ENCODE measurements at places on chromosomes 2 and 18. TPM values are rescaled to one million over a fixed set of nuclear protein-coding genes. Genes with fewer than 3 reads are reported as not detected.

GRCh38 chr2:19754907-19755306 lies 146.9 kb downstream of the TTC32 start:
- no peak overlapping the region for H3K4me3 ChIP-seq
- H3K36me3 ChIP-seq = no peaks in the 10 kb centered on the region
- no peak overlapping the region for H3K27ac ChIP-seq
- no peaks in the 10 kb centered on the region for H3K27me3 ChIP-seq

GRCh38 chr2:236973343-236973980 lies 112.2 kb upstream of the COPS8 start:
- no peak for DNase-seq
- no peak overlapping the region for H3K4me3 ChIP-seq
- peak overlapping the region; percentile 48 for H3K27ac ChIP-seq

- no peaks in the 10 kb centered on the region for H3K4me1 ChIP-seq
- no peaks in the 10 kb centered on the region for H3K36me3 ChIP-seq
- H3K27ac ChIP-seq = no peak overlapping the region
- H3K27me3 ChIP-seq = no peaks in the 10 kb centered on the region
- no peak overlapping the region for H3K4me3 ChIP-seq
- no peak for DNase-seq
Observed at GRCh38 chr18:74337912-74338309, 22.3 kb downstream of the C18orf63 start.

GRCh38 chr2:73749314-73749713 lies 12.2 kb upstream of the TPRKB start:
- no peaks in the 10 kb centered on the region for H3K4me1 ChIP-seq

DNA sequence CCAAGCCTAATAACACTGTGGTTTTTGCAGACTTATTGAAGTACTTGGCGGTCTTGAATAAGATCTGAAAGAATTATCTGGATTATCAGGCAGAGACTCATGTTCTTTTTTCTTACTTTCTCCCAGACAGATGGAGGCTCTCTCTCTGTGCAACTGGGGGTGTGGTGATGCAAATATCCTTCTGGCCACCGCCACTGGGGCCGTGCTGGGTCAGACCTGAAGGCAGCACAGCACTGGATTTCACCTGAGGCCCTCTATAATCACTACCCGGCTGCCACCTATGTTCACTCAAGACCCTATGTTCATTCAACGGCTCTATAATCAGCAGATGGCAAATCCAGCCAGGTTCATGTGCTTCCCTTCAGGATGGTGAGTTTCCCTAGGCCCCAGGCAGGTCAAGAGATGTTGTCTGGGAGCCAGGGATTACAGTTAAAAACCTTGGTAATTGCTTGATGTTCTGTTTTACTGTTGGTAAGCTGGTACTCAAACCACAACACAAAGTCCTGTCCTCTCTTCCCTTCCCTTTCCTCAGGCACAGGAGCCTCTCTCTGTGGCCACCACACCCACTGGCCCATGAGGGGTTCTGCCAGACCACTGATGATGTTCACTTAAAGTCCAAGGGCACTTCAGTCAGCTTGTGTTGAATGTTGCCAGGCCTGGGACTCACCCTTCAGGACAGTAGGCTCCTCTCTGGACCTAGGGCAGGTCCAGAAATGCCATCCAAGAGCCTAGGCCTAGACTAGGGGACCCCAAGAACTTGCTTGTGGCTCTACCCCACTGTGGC lies 205.3 kb upstream of the GCFC2 start:
- no peaks in the 10 kb centered on the region for H3K4me1 ChIP-seq
- no peaks in the 10 kb centered on the region for H3K27me3 ChIP-seq
- no peaks in the 10 kb centered on the region for H3K36me3 ChIP-seq

DNA sequence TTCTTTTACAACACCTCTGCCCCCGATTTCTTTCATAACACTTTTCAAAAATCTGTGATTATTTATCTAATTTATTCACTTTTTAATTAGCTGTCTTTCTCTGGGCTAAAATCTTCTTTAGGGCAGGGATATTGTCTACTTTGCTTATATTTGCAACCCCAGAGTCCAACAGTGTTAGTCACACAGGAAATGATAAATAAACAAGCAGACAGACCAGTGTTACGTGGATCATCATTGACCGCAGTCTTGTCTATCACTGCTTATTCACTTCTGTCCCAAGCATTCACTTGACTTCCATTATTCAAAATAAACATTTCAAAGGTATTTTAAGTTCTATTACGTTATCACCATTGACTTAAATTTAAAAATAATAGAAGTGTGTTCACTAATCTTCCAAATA lies 237.6 kb upstream of the UBE2E3 start:
- DNase-seq = no peak
- no peaks in the 10 kb centered on the region for H3K4me1 ChIP-seq
- no peak overlapping the region for H3K27ac ChIP-seq
- H3K27me3 ChIP-seq = no peaks in the 10 kb centered on the region

- H3K36me3 ChIP-seq = no peaks in the 10 kb centered on the region
- H3K27ac ChIP-seq = no peak overlapping the region
- no peak for DNase-seq
- no peak overlapping the region for H3K4me3 ChIP-seq
Observed at GRCh38 chr2:227939271-227940027, 68.0 kb downstream of the DAW1 start.

- no peak for DNase-seq
- no peaks in the 10 kb centered on the region for H3K27me3 ChIP-seq
- H3K4me3 ChIP-seq = no peak overlapping the region
- H3K27ac ChIP-seq = no peak overlapping the region
- no peaks in the 10 kb centered on the region for H3K36me3 ChIP-seq
Observed at GRCh38 chr2:205401511-205401910, 280.8 kb upstream of the NRP2 start.

DNA sequence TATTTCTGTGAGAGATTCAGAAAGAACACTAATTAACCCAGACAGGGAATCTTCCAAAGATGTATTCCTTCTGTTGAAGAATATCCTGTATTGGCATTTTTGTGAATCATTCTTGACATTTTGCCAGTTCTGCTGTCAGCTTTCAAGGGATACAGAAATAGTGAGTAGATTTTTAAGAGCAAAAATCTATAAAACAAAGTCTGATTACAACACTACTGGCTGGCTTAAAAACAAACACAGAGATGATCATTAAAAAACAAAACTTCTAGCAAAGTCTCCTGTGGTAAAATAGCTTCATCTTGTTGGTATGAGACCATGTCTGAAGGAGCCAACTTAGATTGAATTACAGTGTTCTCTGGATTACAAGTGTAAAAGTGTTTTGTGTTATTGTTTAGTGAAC lies 866.3 kb upstream of the KLHL29 start:
- no peak overlapping the region for H3K27ac ChIP-seq
- DNase-seq = no peak

DNA sequence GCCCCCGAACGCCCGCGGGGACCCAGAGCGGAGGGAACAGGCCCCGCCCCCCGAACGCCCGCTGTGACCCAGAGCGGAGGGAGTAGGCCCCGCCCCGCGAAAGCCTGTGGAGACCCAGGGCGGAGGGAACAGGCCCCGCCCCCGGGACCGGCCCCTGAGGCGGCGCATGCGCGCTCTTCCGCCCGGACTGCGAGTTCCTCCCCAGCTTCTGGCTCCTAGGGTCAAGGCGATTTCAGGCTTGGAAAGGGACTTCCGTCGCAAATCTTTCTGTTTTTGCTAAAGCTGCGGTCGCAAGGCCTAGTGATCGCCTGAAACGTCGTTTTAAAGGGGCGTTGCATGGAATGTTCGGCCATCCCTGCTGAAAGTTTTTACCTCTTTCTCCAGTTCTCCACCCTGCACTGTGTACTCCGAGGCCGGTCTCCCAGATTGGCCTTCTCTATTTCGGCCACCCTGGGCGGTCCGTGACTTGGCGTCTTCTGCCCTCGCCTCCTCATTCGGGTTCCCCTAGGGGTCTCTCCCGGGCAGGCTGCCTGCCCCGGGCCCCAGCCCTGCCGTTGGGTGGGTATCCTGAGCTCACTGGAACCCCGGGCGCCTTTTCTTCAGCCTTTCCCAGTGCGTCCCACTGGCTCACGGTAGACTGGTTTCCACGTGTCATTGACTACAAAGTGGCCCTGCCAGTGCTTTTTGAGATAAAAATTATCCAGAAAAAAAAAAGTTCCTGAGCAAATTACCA lies 372 bp upstream of the WDSUB1 start:
- H3K36me3 ChIP-seq = no peaks in the 10 kb centered on the region
- H3K27me3 ChIP-seq = no peaks in the 10 kb centered on the region
- peak overlapping the region; percentile 94 for H3K27ac ChIP-seq
- peaks cover 9% of the 10 kb centered on the region for H3K4me1 ChIP-seq
- peak; percentile 98 for DNase-seq

- no peaks in the 10 kb centered on the region for H3K27me3 ChIP-seq
- H3K27ac ChIP-seq = no peak overlapping the region
- no peak for DNase-seq
- H3K4me1 ChIP-seq = no peaks in the 10 kb centered on the region
- no peaks in the 10 kb centered on the region for H3K36me3 ChIP-seq
Observed at GRCh38 chr2:234163510-234164045, 113.1 kb downstream of the SPP2 start.

DNA sequence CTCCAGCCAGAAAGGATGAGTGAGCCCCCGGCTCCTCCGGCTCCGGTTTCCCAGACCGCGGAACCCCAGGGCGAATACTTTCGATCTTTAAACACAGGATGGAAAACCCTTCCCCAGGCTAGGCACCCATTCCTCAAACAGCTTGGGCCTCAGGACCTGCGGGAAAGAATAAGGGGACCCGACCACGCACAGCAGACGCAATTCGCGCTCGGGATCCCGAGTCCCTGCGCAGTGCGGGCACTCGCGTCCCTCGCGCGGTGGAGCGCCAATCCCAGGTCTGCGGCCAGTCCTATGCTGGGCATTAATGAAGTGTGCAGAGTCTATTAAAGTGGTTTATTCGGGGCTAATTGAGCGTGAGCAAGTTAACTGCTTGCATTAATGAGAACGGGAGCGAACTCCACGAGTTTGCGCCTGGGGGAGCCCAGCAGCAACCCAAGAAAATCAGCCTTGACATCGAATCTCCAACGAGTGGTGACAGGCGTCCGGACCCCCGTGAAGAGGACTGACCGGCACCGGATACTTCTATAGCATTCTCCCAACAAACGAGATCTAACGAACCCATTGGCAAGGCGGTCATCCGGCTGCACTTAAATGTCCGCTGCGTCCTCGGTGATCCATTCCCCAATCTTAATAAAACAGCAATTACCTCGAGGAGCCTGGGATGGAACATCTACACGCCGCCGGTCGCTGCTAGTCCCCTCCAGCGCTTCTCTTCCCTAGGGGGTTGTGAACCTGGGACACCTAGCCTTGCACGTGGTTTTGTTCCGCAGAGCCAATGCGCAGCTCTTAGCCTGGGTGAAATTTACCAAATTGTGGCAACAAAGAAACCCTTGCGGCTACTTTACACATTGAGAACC lies 1.6 kb downstream of the OSR1 start:
- H3K4me3 ChIP-seq = peak overlapping the region; percentile 75
- no peaks in the 10 kb centered on the region for H3K27me3 ChIP-seq
- H3K27ac ChIP-seq = peak overlapping the region; percentile 90

DNA sequence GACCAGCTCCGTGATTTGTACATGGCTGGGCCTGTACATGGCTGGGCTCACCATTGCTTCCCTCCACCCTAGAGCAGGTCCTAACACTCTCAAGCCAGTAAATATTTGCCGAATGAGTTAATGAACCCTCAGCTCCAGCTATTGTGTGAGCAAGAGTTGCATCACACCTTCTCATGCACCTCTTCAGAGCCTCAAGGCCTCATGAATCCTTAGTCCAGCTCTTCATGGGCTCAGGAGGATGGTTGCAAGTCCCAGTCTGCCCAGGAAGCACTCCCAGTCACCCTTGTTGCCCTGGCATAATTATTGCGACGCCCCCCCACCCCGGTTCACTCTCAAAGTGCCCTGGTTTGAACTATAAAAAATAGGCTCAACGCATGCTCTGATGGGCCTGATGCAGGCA lies 30.1 kb upstream of the GNAL start:
- no peak overlapping the region for H3K27ac ChIP-seq
- DNase-seq = peak; percentile 72
- H3K4me1 ChIP-seq = peaks cover 8% of the 10 kb centered on the region

GRCh38 chr2:101375653-101376052 lies 11.7 kb downstream of the CREG2 start:
- no peaks in the 10 kb centered on the region for H3K4me1 ChIP-seq
- H3K36me3 ChIP-seq = no peaks in the 10 kb centered on the region
- H3K27me3 ChIP-seq = no peaks in the 10 kb centered on the region

DNA sequence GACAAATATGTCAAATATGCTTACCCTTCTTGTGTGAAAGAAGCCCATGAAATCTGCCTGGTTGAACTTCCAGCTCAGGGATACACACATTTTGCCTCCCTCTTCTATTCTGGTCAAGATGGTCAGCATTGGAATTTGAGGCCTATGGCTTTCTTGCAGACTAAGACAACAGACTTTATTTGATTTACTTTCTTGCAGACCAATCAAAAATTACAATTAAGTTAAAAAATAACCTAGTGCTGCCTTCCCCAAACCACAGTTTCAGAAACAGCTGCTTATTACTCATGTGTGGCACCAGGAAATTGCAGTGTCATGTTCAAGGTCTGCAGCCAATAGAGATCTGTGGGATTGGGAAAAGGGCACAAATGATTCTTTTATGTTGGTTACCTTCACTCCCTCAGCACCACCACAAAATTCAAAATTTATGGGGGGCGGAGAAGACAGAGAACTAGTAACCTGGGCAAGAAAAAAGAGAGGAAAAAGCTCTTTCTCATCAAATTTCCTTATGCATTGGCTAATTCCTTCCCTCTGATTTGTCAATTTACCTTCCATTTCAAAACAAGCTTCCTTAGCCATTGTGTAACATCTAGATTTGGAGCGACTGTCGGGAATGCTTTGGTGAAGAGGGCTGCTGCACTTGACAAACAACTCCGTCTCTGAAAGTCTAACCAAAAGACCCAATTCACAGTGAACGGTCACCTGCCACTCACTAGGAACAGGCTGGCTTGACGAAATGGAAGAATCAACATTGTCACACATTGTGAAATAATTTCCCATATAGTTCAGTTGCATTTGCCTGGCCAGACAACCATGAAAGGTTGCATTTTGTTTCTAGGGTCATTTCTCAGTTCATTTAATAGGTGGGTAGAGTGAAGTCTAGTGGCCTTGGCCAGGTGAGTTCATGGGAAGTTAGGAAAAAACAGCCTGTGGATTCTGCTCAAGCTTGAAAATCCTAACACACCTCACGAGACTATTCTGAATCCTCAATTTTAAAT lies 100.4 kb upstream of the FZD5 start:
- H3K36me3 ChIP-seq = no peaks in the 10 kb centered on the region
- H3K27me3 ChIP-seq = no peaks in the 10 kb centered on the region
- no peak overlapping the region for H3K4me3 ChIP-seq
- no peak overlapping the region for H3K27ac ChIP-seq
- DNase-seq = no peak

GRCh38 chr2:33408109-33408508 lies 68.3 kb upstream of the RASGRP3 start:
- no peaks in the 10 kb centered on the region for H3K36me3 ChIP-seq
- DNase-seq = no peak
- no peak overlapping the region for H3K27ac ChIP-seq
- H3K27me3 ChIP-seq = no peaks in the 10 kb centered on the region
- no peak overlapping the region for H3K4me3 ChIP-seq

- no peaks in the 10 kb centered on the region for H3K36me3 ChIP-seq
- H3K27ac ChIP-seq = no peak overlapping the region
- no peaks in the 10 kb centered on the region for H3K27me3 ChIP-seq
Observed at GRCh38 chr2:83823229-83823628, 635.9 kb downstream of the SUCLG1 start.

Gene DUSP2
- total RNA-seq = 2.2 TPM

Gene MROH2A
- not detected for total RNA-seq

Gene GTF2A1L
- total RNA-seq = 22.8 TPM

Gene CIAO1
- 92.6 TPM for total RNA-seq

Gene LHCGR
- total RNA-seq = 0.65 TPM

Gene ASB18
- total RNA-seq = not detected

Gene CDCA7
- 0.71 TPM for total RNA-seq

Gene AQP12B
- not detected for total RNA-seq

Gene CRACDL
- total RNA-seq = 4.5 TPM

Gene SERPINB10
- not detected for total RNA-seq

Gene MEIS1
- 119 TPM for total RNA-seq
